ENCODE measurements at places on chromosomes 16 and 17.
A peak's percentile ranks its signal among the peaks of the same experiment; 100 is the strongest.

DNA sequence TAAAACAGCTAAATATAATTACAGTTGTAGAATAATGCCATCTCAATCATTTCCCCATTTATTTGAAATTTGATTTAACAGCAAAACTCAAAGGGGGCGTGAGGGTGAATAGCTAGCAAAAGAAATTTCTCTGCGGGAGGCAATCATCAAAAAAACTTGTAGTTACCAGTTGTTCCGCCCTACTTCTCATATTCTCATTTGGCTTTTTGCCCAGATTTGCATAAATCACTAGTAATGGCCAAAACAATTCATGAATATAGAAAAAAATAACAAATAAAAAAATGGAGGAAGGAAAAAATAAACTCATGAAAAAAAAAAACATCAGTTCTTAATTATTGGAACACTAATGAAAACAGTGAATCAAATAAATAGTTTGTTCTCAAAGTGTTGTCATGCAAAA lies 722.6 kb upstream of the KIF2B start:
- no peak for DNase-seq

GRCh38 chr17:3400055-3400454 lies 1.8 kb upstream of the OR1E1 start:
- DNase-seq, result no peak

- DNase-seq, result peak; percentile 57
Observed at GRCh38 chr16:89320782-89321501, 103.4 kb downstream of the ZNF778 start.

DNA sequence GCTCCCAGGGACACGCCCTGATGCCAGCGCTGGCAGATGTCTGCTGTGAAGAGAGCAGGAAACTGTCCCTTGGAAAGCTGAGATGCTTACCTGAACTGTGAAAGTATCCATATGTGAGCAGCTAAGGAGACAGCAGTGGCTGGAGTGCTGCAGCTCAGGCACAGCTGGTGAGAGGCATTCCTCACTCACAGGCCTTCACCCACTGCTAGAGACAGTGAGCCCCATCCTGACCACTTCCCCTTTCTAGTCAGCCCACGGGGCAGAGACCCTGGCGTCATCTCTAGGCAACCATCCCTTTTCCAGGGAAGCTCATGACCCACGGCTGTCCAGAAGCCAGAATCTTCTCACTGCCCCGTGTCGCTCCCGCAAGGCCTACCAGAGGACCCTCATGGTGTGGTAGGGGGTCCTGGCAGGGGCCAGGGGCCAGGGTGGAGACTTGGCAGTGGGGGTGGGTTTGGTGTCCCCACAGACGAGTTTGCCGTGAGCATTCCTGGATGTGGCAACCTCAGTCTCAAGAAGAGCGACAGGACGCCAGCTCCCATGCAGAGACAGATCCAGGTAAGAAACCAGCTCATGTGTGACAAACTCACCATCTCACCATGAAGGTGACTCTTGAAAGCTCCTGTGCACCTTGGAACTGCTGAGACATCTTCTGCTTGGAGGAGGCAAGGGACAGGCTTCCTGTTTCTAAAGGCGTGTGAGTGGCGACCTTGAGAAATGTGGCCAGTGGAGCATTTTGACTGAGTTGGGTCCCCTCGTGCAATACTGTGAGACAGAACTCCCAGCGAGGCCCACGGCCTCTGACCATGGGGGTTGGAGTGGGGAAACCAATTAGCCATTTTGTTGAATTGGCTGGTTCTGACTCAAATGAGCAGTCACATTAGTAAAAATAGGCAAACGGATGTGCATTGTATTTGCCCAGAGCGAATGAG lies at the start of gene SCIMP:
Gene SCIMP, minus strand, starts transcription at position 216 of the 932 bp plus-strand sequence. Its CDS starts 105 bp downstream, at position 111.
- no peak for DNase-seq

DNA sequence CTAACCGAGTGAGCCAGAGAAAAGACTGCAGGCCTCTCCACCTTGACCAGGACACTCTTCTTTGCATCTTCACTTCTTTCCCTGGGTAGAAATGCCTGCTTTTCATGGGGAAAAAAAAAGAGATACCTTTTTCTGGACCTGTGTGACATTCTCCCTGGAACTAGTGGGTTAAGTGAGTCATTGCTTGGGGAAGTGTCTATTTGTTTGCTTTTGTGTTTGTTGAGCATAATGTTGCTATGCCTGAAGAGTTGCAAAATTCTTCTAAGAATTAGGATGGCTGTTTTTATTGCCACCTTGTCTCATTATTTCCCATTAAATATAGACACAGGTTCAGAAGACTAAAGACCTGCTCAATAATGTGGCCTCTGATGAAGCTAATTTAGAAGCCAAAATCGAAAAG lies 18.8 kb downstream of the CLUAP1 start:
- no peak for DNase-seq
